LoVo (cell line): ENCODE measurements at places on chromosomes 3 and 15.

DNA sequence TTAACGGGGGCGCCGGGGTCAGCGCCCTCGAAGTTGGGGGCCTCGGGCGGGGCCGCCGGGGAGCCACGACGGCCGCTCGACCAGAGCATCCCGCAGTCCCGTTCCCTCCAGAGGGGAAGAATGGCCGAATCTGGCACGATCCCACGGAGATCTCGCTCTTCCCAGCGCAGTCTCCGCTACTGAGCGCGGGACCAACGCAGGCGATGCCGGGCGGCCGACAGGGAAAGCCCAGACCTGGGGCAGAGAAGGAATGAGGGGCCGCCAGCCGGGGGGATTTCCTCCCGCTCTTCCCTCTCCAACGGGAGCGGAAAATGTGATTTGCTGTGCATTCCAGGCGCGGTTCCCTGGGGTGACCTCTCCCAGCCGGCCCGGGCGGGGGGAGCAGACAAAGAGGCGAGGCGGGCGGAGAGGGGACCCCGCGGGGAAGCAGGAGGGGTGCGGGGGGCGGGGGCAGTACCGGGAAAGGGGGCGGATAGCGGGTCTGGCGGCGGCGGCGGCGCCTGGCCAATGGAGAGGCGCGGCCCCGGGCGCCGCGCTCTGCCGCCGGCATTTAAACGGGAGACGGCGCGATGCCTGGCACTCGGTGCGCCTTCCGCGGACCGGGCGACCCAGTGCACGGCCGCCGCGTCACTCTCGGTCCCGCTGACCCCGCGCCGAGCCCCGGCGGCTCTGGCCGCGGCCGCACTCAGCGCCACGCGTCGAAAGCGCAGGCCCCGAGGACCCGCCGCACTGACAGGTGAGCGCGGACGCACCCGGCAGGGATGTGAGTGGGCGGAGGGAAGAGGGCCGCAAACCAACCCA, at the start of gene GREM1:
Gene GREM1, plus strand, starts transcription at position 579 of the 801 bp plus-strand sequence. CDS start 12,687 bp downstream, outside the sequence.
- DNase-seq: no peak

GRCh38 chr3:194082743-194083636, 53.0 kb upstream of the HES1 start:
- DNase-seq: no peak

- DNase-seq: no peak
Measured at GRCh38 chr3:107283948-107284347, 93.3 kb upstream of the CCDC54 start.

GRCh38 chr15:83410532-83410931, 36.6 kb upstream of the SH3GL3 start:
- no peak for DNase-seq

DNA sequence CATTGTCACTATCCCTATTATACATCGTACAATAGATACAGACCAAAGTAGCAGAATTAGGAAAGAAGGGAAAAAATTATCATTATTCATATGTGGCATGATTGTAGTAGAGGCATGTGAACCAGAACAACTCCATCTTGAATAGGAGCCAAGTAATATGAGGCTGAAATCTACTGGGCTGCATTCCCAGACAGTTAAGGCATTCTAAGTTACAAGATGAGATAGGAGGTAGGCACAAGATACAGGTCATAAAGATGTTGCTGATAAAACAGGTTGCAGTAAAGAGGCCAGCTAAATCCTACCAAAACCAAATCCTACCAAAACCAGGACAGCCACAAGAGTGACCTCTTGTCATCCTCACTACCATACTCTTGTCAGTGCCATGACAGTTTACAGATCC, 1035.4 kb upstream of the SEMA6D start:
- no peak for DNase-seq
